Smooth muscle cell of bladder (primary cell): ENCODE measurements at places on chromosomes 11 and 22. TPM values are rescaled to one million over a fixed set of nuclear protein-coding genes. Genes with fewer than 3 reads are reported as not detected.

The ELFN2 gene
- total RNA-seq: 0.28 and 0.37 TPM in 2 replicates

The MS4A3 gene
- total RNA-seq: not detected in 2 replicates

The TOLLIP gene
- 17.1 and 23.1 TPM in 2 replicates for total RNA-seq

The SOX6 gene
- total RNA-seq: 0.18 and 1.00 TPM in 2 replicates

The SCN2B gene
- under 0.01 TPM in 1 of 2 replicates, not detected in the other for total RNA-seq

The GSTT2B gene
- total RNA-seq: 7.0 and 7.2 TPM in 2 replicates

The SNX32 gene
- 0.65 and 1.3 TPM in 2 replicates for total RNA-seq

The PPARA gene
- total RNA-seq: 10.8 and 15.5 TPM in 2 replicates
